ENCODE measurements at places on chromosomes 4 and X.

DNA sequence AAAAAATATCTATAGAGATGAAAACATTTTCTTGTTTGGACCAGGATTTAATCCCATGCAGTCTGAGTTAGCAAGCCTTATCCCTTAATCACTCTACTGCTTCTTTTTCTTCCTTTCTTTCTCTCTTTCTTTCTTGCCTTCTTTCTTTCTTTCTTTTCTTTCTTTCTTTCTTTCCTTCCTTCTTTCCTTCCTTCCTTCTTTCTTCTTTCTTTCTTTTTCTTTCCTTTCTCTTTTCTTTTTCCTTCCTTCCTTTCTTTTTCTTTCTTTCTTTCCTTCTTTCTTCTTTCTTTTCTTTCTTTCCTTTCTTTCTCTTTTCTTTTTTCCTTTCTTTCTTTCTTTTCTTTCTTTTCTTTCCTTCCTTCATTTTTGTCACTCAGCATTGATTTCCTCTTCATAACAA lies 434.6 kb downstream of the FAT4 start:
- no peak for DNase-seq

DNA sequence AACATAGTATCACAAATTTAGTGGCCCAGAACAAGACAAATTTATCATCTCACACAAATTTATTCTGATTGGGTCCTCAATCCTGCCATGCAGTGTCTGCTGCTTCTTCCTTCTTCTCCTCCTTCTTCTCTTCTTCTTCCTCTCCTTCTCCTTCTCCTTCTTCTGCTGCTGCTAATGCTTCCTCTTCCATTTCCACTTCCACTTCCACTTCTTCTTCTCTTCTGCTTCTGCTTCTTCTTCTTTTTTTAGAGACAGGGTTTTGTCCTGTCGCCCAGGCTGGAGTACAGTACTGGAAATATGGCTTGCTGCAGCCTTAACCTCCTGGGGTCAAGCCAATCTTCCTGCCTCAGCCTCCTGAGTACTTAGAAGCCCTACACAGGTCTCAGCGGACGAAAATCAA lies 37.5 kb downstream of the FGFBP1 start:
- no peak for DNase-seq

GRCh38 chr4:55758066-55758465 lies 61.5 kb upstream of the EXOC1L start:
- DNase-seq = no peak

DNA sequence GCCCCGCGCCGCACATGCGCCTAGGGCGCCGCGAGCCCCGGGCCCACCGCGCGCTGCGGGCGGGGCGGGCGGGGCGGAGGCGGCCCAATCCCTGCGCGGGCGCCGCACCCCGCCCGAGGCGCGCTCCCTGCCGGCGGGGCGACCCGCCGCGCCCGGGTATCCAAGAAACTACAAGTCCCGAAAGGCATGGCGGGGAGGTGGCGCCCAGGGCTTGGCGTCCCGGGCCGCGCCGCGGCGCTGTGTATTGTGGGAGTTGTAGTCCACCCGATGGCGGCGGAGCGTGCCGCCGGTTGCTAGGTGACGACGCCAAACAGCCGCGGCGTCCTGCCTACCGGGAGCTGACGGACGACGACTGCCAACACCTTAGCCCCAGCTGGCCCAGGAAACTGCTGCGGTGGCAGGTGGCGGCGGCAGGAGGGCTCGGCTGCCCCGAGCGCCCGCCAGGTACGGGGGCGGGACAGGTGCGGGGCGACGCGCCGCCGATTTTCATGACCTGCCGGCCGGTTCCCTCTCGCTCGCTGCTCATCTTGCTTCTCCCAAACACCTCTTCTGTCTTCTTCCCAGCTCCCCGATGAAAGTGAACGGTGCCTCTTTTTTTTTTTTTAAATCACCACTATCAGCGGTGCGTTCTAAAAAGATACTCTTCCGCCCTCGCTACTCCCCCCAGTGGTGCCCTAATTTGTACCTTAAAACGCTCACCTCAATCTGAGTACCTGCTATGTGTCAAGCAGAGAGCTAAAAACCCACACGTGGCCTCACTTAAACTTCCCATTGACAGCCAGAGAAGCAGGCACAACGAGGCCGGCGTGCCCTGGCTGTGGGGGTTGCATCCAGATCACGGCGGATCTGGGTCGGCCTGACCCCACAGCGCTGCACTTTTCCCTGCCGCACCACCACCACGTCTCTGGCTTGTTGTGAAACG lies at the start of gene CFAP99:
Gene CFAP99 (plus strand): TSS at position 306 of the 922 bp plus-strand sequence.
- peak; percentile 93 for DNase-seq

- no peak for DNase-seq
These were observed 10.8 kb upstream of the ADH1A start for GRCh38 chr4:99301376-99302164.

GRCh38 chr4:101183666-101184373 lies 163.5 kb downstream of the PPP3CA start:
- DNase-seq = no peak

GRCh38 chr4:78625073-78625472 lies 73.5 kb downstream of the ANXA3 start:
- DNase-seq = no peak

DNA sequence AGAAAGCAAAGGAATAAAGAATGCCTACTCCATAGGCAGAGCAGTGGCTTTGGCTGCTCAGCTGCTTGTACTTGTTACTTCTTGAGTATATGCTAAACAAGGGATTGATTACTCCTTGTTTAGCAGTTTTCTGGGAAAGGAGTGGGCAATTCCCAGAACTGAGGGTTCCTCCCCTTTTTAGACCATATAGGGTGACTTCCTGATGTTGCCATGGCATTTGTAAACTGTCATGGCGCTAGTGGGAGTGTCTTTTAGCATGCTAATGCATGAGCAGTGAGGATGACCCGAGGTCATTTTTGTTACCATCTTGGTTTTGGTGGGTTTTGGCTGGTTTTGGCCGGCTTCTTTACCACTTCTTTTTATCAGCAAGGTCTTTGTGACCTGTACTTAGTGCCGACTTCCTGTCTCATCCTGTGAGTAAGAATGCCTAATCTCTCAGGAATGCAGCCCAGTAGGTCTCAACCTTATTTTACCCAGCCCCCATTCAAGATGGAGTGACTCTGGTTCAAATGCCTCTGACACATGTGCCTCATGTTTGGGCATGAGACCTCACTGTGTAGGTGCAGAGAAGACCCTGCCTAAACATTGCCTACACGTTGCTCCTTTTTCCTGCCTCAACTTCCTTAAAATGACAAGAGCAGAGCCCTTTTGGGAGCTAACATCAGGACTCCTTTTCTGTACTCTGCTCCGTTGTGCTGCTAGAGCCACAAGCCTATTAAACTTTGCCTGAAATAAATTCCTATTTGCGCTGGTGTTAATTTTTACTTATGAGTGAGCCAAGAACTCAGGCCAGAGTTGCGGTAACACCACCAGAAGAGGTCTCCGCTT lies 21.0 kb upstream of the UBA6 start:
- no peak for DNase-seq

DNA sequence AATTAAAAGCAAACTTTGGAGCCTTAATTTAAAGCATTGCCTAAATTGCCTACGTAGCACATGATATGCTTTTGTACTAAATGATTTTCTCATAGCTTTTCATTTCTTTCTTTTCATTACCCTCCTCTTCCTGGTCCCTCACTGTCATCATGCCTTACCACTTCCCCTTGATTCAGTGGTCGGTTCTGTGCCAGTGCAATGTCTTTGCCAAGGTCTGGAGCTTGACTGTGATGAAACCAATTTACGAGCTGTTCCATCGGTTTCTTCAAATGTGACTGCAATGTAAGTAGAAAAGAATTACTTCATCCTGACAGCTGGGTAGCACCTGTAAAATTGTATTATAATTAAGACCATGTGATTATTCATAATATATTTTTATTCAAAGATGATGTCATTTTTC lies 72.5 kb downstream of the C4orf46 start:
- DNase-seq = no peak
